Coronary artery (tissue), 2 donors: ENCODE measurements at places on chromosomes 11 and 22.

DNA sequence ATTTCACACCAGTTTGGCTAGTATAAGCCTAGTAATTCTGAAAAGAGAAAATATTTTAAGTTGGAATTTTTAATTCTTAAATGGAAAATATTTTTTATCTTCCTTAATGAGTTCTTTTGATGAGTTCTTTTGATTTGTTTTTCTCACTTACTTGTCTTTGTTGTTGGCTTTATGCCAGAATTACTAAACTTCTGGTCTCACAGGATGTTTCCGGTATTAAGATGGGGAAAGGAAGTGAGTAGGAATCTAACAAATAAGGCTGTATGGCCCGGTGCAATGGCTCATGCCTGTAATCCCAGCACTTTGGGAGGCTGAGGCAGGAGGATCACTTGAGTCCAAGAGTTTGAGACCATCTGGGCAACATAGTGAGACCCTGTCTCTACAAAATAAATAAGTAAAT is 106.4 kb downstream of the ARHGAP42 start:
- DNase-seq: no peak

DNA sequence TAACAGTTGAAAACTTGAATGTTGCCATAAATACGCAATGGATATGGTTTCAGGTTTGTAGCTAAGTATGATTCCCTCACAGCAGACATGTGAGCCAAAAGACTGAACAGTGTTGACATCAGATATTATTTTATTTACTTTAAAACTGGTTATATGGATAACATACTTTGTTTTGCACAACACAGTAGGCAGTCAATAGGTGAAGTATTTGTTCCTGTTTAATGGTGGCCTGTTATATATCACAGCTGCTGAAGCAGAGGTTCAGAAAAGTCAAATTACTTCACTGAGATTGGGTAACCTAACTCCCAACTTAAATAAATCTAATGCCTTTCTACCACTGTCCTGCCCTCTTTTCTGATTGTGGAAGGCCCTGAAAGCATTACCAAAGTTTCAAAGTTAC is 44.6 kb downstream of the YAP1 start:
- no peak for DNase-seq

DNA sequence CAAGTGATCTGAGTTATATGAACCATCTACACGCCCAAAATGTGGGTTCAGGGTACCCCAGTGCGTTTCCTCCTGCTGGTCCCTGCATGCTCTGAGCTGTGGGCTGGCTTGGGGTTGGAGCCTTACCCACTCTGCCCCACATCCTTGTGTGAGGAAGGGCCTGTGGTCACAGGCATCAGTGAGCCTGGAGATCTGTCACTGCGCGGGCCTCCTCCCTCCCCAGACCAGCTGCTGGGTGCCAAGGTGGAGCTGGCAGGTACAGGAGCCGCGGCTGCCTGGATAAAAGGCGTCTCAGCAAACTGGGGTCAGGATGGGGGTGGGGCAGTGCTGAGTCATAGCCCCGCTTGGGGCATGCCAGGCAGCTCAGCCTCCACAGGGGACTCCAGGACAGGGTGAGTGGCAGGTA is 17.9 kb downstream of the GNAZ start:
- DNase-seq: no peak

- no peak for DNase-seq
Measured at GRCh38 chr11:122094836-122095235, 21.2 kb downstream of the BLID start.

DNA sequence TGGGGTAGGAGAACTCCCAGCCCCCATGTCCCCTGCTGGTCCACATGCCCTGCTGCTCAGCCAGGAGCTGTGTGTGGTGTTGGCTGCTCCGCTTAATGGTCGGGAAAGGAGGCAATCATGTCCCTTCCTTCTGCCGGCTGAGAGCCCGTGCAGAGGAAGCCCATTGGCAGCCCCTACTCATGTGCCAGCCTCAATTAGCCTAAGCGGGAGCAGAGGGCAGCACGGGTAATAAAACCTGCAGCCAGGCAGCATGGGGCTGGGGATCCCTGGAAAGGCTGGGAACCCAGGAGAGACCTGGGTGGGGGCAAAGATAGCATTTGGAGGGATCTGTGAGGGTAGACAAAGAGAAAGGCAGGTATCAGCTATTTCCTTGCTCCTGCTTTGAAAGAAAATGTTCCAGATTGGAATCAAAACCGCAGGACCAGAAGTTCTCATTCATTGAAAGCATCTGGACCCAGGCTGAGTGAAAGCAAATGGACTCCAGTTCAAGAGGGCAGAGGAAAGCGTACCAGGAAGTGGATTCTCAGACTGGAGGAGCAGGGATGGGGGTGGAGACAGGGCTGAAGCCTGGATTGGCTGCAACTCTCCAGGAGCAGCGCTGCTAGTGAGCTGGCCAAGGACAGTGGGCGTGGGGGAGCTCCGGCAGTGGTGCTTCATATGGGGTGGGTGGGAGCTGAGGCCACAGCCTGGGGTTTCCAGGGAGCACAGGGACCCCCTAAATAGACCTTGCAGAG is 103.4 kb upstream of the NECTIN1 start:
- no peak for DNase-seq

DNA sequence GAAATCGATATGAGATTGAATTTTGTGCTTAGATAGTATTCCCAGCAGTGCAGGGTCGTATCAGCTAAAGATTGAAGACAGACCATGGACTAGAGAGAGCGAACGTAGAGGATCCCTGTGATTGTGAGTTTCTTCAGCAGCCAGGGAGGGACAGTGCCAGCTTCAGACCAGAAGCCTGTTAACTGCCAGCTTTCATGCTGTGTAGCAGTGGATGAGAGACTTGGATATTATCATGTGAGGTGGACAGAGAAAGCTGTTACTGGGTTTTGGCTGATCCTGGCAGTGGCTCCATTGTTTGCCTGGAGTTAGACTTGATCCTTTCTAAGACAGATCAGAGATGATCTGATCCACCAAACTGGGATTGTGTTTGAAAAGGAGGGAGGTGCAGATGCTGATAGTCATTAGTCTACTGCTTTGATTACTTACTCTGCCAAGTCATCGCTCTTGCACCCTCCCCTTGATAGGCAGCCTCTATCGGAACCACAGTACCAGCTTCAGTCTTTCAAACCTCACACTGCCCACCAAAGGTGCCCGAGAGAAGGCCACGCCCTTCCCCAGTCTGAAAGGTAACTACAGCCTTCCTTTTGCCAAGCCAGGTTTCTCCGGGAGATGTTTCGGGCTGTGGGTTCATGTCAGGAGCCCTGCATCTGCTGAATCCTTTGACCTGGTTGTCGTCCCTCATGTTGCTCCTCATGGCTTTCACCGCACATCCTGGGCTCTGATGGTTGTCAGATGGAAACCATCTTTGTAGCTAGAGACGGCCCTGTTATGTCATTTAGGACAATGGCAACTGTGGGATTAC is 16.2 kb downstream of the MADD start:
- DNase-seq: no peak

DNA sequence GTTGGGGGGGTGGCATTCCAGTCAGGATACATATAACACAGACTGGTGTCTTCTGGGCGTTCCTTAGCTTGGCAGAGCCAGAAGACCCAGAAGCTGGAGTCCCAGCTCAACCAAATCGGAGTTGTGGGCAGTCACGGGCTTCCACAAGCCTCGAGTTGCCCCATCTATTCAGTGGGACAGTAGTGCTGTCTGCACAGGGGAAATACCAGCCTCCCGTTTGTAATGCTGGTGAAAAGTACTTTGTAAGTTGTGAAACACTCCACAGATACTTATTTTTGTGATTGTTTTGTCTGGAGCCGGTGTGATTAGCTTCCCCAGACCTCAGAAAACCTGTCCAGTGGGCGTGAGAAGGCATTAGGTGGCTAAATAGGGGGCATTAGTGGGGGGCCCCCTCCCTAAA is 13.6 kb downstream of the DGKZ start:
- DNase-seq: no peak

- no peak for DNase-seq
Measured at GRCh38 chr11:84137960-84138359, 851.8 kb upstream of the CCDC90B start.

GRCh38 chr11:66579017-66579606 is 10.7 kb upstream of the CTSF start:
- no peak for DNase-seq

DNA sequence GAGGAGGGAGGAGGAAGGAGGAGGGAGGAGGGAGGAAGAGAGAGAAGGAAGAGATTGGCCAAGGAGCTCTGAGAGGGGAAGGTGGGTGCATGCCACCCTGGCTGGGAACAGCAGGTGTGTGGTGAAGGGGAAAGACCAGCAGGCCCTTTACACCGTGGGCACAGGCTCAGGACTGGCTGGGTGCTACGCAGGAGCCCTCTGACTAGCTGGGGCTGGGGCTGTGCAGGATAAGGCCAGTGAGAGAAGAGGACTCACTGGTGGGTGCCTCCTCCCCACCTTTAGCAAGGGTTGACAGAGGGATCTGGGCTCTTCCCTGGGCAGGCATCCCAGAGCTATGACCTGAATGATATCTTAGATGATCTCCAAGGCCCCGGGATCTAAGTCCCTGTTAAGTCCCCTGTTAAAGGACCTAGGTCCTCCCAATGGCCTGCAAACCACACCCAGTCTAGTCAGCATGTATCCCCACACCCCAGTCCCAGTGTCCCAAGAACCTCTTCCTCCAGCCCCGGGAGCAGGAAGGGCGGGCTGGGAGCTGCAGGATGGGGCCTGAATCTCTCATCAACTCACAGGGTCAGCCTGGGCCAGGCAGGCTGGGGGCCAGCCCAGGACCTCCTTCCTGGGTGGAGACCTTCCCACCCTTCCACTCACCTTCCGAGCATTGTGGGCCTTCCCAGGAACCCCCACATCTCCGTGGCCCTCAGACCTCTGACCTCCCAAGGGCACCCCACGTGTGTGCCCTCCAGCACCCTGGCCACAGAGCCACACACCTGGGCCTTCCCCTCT is 55.4 kb downstream of the CDKN1C start:
- DNase-seq: no peak

DNA sequence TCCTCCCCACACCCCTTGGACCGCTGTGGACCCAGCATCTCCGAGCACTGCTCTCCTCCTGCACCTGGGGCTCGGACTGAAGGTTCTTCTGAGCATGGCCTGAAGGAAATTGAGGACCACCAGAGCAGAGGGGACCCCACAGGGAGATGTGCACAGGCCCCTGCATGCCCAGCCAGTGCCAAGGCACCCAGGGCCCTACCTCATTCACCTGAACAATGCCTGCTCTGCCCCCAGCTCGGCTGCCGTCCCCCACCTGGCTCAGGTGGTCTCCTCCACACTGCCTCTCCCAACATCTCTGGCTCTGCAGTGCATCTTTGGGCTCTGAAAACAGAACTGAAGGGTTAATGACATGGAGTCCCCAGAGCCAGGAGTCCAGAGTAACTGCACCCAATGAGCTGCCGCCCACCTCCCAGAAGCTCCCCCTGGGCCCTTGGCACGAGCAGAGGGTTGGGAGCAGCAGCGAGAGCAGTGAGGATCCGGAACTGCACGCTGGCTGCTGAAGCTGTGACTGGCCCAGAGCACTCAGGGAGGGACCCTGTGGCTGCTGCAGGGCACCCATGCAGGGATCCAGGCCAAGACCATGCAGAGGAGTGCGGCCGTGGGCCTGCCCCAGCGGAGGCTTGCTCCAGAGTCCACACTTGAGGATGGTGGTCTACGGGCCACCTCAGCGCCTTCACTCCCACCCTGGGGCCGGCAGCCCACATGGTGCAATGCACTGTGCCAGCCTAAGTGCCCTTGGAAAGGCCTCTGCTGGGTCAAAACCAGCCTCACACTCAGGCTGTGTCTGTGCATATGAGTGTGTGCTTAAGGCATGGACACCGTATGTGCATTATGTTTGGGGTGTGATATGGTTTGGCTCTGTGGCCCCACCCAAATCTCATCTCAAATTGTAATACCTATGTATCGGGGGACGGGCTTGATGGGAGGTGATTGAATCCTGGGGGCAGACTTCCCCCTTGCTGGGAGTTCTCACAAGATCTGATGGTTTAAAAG is 686.1 kb downstream of the TBC1D22A start:
- no peak for DNase-seq

GRCh38 chr11:40924915-40925314 is 534.5 kb downstream of the LRRC4C start:
- DNase-seq: no peak

DNA sequence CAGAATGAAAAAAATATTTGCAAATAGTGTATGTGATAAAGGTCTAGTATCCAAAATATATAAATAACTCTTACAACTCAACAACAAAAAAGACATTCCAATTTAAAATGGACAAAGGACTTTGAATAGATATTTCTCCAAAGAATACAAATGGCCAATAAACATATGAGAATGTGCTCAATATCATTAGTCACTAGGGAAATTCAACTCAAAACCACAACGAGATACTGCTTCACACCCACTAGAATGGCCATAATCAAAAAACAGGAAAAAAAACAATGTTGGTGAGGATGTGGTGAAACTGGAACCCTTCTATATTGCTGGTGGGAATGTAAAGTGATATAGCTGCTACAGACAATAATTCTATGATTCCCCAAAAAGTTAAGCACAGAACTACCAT is 38.6 kb upstream of the RPS13 start:
- DNase-seq: no peak

DNA sequence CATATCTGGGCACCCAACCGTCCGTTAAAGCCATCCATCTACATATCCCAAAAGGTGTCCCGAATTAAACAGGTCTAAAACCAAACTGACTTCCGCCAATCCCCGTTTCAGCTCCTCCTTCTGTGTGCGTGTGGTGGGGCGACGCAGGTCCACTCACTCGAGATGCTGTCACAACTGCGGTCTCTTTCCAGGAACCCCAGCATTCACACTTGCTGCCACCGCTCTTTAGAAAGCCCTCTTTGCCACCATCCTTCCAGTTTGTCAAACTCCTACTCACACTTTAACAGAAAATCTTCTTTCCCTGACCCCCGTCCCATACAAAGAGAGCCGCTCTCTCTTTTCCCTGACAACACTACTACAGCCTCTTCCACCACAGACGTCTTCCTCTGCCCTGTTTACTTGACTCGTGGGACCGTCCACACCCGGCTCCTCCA is 467 bp downstream of the ESS2 start:
- DNase-seq: no peak

DNA sequence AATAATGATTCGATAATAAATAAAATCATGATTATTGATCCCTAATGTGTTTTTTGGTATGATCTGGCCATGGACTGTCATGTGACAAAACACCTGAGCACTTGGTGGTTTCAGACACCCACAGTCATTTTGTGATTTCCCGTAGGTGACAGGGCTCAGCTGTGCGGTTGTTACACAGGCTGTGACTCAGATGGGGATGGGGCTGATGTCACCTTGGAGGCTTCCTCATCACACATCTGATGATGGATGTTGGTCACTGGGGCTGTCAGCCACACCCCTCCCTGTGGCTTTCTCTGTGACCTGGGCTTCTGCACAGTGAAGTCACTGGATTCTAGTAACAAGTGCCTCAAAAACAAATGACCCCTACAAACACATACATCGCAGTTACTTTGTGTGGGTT is 995.1 kb downstream of the BRD1 start:
- DNase-seq: no peak

DNA sequence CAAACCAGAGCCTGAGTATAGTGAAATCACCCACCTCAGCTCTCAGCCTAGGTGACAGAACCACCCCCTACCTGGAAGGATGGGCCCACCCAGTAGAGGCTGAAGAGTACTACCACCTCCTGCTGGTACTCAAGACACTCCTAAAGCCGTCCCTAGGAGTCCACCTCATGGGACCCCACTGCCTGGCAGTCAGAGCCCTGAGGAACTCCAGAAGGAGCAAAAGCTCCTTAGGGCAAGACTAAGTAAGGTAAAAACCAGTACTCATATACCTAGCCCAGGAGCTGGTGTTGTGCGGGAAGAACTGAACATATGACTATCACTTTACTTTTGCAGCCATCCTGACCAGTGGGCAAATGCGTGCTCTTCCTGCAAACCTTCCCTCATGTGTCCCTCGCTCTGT is 36.3 kb downstream of the HIRA start:
- no peak for DNase-seq

GRCh38 chr11:77747381-77747969 is 73.0 kb downstream of the RSF1 start:
- DNase-seq: no peak
